ENCODE measurements at places on chromosomes 6 and 20.

- DNase-seq, result no peak
Measured at GRCh38 chr6:159880412-159880975, 10.3 kb upstream of the MAS1 start.

DNA sequence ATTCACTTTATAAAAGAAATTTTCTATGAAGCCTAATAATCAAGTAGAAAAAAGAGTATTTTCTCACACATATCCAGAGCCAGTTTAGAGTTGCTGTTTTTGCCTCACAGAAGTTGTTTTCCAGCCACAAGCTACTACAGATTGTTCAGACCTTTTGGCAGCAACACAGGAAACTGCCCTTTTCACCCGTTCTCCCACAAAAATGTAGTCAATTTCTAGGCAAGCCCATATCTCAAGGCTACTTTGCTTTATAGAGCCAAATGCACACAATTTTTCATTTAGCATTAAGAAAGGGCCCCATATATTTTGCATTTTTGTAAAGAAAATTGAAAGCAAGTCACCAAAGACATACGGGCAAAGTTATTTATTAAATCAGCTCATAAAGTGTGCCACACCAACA is 49.5 kb downstream of the EPB41L2 start:
- DNase-seq, result peak; percentile 94

- DNase-seq, result peak; percentile 44
Measured at GRCh38 chr6:32906539-32906938, 34.3 kb downstream of the HLA-DMB start.

DNA sequence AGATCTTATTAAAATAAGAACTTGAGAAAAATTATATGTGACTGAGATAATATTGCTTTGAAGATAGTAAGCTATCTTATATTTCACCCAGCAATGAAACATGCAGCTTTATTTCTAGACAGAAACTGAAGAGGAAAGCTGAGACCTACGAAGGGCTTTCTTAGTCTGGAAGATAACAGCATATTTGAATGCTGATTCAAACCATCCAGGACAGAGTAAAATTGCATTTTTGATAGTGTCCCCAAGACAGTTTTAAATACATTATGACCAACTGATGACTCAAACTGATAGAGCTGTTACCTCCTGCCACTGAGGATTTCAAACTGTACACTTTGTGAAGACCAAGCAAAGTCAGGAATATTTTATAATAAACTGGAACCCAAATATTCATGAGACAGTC is 409.6 kb downstream of the GRIK2 start:
- DNase-seq, result peak; percentile 32

- DNase-seq, result no peak
Measured at GRCh38 chr20:47296950-47297349, 59.5 kb downstream of the ZMYND8 start.

DNA sequence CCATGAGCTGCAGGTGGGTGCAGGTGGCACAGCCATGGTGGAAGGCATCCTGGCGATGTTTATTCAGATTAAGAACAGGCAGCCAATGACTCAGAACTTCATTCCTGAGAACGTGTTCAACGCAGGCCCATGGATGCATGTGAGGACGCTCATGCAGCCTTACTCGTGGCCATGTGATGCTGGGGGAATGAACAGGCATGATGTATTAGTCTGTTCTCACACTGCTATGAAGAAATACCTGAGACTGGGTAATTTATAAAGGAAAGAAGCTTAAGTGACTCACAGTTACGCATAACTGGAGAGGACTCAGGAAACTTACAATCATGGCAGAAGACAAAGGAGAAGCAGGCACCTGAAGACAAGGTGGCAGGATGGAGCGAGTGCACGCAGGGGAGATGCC is 146.6 kb downstream of the RNASET2 start:
- peak; percentile 9 for DNase-seq

- no peak for DNase-seq
Measured at GRCh38 chr6:156280065-156280464, 497.1 kb upstream of the ARID1B start.

Measured in amniotic epithelial cell (primary cell).